SW480 (cell line): ENCODE measurements at places on chromosomes 3 and 15.

DNA sequence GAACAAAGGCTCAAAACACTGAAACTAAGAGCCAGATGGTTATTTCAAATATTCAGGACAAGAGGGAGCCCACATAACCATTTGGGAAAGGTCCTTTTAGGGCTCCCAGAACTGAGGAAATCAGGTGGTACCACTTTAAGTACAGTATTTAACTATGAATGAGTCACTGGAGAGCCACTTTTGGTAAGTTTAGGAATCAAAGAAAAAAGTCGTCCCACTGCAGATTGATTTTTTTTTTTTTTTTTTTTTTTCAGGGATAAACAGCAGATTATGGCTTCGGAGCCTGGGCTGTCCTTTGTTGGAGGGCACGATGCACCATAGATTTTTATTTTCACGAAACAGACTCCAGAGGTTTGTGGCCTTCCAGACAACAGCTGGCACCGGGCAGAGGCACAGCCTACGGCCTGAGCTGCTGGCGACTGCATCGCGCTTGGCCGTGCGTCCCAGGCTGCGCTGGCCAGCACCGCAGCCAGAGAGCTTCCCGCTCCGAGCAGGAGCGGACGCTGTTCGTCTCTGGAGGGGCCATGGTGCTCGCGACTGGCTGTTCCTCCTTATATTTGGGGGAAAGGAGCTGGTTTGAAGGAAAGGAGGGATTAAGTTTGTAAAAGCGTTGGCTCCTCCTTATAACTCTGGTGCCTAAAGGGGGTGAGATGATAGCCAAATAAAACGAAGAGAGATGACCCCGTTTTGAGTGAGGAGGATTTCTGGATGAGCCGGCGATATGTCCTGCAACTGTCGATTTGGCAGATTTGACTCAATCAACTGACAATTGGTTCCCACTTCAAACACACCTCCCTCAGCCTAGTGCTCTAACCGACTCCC, 152.9 kb upstream of the GOLIM4 start:
- DNase-seq, result peak; percentile 55

- peak; percentile 8 for DNase-seq
Measured at GRCh38 chr3:13352621-13353131, 67.4 kb downstream of the NUP210 start.

DNA sequence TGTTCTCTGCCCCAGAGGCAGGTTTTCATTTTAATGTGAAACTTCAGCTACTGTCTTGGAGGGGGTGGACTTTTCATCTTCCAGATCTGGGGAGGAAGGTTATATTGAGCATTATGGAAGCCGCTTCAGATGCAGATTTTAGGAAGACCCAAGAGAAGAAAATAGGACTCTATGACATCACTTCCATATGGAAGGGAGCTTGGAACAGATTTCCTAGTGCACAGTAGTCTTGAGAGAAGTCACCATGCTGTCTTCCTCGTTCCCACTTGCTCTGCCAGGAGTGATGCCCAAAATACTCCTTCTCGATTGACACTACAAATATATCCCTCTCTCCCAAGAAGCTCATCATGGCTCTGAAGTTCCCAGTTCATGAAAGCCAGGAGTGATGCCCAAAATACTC, 197.2 kb downstream of the ATP10A start:
- DNase-seq, result no peak

DNA sequence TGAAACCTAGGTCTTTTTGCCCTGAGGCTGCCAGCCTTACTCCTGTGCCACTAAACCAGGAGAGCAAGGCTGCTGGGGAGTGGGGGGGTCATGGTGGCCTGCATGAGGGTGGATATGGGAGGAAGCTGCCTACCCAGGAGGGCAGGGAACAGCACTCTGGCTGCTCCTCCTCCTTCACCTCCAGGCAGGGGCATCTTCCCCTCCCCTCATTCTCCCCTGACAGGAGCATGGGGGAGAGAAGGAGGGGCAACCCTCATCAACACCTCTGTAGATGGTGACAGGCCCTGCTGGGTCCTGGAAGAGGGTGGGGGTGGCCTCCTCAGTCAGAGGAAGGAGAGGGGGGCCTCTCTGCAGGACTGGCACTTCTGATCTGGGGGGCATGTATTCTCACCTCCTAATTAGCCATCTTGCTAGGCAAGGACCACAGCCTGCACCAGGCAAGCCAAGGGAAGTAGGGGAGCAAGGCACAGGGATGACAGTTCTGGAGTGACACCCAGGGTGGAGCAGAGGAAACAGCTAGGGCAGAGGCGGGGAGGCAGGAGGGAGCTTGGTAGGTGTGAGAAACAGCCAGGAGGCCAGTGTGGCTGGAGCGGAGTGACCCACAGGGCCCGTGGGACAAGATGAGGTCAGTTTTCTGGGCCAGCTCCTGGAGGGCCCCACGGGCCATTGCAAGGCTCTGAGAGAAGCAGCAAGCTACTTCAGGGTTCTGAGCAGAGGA, 4.9 kb downstream of the CCDC33 start:
- DNase-seq, result no peak

GRCh38 chr15:70358871-70359647, 261.3 kb upstream of the TLE3 start:
- no peak for DNase-seq

GRCh38 chr3:137988982-137989381, 21.0 kb upstream of the CLDN18 start:
- DNase-seq, result no peak

DNA sequence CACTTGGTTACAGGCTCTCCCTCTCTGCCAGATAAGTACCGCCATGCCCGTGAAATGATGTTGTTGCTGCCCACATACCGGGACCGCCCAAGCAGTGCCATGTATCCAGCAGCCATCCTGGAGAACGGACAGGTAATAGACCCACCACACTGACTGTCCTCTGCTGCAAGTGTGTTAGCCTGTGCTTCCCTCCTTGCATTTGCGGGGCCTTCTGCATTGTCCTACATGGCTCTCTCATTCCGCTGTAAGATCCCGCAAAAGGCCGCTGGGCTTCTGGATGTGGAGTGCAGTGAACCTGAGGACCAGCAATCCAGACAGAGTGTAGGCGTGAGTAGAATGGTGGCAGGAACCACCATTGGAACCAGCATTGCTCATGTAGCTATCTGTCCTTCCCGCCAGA, 10.6 kb upstream of the MANF start:
- DNase-seq, result no peak

- no peak for DNase-seq
Measured at GRCh38 chr3:153246806-153247205, 84.8 kb downstream of the RAP2B start.

DNA sequence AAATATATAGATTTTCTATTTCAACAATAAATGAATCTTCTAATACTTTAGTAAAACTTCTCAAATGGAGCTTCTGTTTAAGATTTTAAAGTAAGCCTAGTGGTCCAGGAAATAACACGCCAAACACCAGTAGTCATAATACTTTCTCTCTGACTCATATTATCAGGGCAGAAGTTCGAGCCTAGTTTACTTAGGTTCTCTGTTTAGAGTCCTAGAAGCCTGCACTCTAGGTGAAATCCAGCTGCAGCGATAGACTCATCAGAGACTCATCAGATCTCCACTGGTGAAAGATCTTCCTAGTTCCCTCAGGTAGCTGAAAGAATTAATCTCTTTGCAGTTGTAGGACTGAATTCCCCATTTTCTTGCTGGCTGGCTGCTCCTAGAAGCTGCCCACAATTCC, 552.5 kb upstream of the ROBO2 start:
- DNase-seq, result no peak

DNA sequence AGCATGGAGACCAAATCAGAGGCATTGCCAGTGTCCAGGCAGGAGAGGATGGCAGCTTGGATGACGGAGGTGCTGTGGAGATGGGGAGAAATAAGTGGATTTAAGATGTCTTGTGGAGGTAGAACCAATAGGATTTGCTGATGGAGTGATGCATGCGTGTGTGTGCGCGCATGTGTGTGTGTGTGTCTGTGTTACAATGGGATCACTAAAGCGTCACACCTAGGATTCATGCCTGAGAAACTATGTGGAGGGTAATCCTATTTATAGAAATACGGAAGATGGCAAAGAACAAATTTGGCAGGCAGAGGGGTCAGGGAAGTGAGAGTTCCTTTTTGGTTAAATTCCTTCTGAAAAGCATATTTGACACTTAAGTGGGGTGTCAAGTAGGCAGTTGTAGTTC, 64.8 kb upstream of the ARL8B start:
- DNase-seq, result no peak

DNA sequence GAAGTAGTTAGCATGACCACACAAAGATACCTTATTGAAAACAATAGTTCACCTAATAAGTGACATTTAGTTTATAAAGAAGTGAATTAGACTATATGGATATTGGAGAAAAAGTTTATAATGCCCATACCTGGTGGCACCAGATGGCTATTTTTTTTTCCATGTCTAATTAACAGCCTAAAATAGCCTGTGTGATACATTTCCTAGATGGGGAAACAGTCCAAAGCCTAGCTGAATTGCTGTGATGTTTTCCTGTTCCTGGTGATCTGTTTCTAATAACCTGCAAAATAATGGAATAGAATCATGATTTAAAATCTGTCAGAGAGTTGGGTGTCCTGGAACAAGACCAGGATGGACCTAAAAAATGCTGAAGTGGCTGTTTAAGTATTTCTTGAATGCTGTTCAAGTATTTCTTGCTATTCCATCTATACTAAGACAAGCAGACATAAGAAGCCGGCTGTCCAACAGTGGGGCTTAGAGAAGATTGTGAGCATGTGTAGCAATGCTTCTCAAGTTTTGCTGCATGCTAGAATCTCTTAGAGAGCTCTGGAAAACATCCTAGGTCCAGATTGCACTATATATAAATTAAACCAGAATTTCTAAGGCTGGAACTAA, 31.3 kb downstream of the LRRC3B start:
- no peak for DNase-seq

GRCh38 chr3:72288955-72289691, 504.2 kb upstream of the PROK2 start:
- no peak for DNase-seq

- DNase-seq, result no peak
Measured at GRCh38 chr15:86432861-86433260, 353.2 kb downstream of the AGBL1 start.

- peak; percentile 96 for DNase-seq
Measured at GRCh38 chr15:42084465-42085235, 9.7 kb downstream of the PLA2G4D start.

GRCh38 chr3:184716622-184717398, 4.9 kb upstream of the MAGEF1 start:
- DNase-seq, result peak; percentile 45

- DNase-seq, result no peak
Measured at GRCh38 chr3:39329493-39329892, at the start of gene CCR8. TSS of gene CCR8 (plus strand) at chr3:39329709. CDS start at chr3:39332332, 2,623 bp downstream.

- DNase-seq, result peak; percentile 43
Measured at GRCh38 chr3:13229273-13229949, 156.2 kb upstream of the IQSEC1 start.

GRCh38 chr15:48426044-48426443, 94.8 kb downstream of the DUT start:
- DNase-seq, result no peak

DNA sequence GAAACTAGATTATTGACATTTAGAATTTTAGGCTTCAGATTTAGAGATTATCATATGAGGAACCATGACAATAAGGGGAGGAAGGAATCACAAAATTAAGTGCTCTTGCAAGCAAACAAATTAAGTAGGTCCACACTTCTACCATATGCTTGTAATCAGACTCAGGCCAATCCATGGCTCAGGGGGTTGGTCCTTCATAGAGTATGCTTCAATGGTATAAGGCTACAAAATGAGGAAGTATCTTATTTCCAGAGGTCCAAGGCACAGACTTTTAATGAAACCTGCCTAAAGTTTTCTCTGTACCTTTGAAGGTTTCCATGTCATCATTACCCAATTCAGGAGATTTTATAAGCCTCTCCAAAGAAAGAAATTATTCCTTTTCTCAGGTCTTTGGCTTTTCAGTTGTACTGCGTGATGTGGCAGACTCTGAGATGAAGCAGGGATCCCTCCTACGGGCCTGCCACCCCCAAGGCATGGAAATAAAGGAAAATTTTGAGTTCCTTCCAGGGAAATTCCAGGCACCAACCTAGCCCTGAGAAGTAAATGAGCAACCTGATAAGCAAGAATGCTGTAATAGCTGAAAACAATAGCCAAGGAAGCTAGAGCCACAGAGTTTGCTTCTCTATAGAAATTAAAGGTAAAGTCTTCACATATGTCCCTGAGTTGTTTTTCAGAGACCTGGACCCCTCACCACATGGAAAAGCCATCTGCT, 36.3 kb downstream of the SERPINI2 start:
- no peak for DNase-seq

DNA sequence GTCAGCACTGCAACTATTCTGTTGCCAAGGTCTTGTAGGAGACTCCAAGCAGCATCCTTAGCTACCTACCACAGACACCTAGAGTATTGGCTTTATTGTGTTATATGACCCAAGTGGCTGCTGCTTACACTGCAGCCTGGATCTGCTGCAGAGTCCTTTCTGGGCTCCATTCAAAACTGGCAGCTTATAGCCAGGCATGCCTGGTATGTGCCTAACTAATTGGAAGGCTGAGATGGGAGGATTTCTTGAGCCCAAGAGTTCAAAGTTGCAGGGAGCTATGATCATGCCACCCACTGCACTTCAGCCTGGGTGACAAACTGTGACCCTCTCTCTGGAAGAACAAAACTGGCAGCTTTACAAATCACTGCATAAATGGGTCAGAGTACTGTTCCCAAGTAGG, 8.6 kb downstream of the NDUFB4 start:
- no peak for DNase-seq

GRCh38 chr15:57223345-57223744, 153.0 kb upstream of the CGNL1 start:
- no peak for DNase-seq
